Mesothelial cell of epicardium (in vitro differentiated cells): ENCODE measurements at places on chromosomes 1 and 21.

DNA sequence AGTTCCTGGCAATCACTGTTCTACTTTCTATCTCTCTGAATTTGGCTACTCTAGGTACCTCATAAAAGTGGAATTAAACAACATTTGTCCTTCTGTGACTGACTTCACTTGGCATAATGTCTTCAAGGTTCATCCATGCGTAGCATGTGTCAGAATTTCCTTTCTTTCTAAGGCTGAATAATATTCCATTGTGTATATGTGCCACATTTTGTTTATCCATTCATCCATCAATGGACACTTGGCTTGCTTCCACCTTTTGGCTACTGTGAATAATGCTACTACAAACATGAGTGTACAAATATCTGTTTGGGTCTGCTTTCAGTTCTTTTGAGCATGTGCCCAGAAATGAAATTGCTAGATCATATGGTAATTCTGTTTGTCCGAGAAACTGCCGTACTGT lies 14.7 kb downstream of the CACHD1 start:
- no peak for DNase-seq

- no peak for DNase-seq
Observed at GRCh38 chr1:28663871-28664470, 4.6 kb upstream of the GMEB1 start.

GRCh38 chr1:65412984-65413375 lies 7.5 kb upstream of the LEPR start:
- no peak for DNase-seq

- no peak for DNase-seq
Observed at GRCh38 chr21:29074007-29074376, 544 bp upstream of the CCT8 start.

DNA sequence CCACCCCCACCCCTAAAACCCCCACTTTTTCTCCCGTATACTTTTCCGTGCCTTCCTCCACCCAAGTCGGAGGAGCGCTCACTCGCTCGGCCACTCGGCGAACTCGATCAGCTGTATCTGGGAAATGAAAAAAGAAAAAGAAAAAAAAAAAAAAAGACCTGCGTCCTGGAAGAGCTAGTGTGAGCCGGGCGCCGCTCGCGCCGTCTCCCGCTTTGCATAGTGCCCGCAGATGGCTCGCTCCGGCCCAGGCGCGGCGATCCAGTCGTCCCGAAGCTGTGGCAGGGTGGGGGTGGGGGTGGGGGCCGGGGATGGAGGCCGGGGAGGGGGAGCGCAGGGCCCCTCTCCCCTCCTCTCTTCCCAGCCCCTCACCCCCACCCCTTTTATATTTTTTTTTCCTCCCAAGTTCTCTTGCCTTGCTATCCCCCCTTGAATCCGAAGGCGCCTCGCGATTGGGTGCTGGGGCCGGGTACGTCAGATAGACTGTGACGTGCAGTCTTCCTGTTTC lies 299 bp upstream of the PROX1 start:
- DNase-seq = peak; percentile 64

DNA sequence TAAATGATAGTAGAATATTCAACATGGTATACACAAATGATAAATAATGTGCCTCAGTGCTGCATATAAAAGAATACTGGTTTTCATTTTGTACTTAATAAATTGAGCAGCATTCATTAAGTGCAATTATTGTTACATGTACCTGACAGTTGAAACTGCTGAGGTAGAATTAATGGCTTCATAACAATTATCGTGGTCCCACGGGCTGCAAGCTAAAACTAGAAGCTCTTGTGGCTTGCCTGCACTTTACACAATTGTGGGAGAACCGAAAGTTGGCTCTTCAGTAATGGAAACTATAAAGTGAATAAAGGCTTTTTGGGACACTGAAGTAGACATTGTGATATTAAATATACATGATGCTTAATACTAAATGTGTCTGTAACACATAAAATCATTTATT lies 23.2 kb downstream of the INSL5 start:
- DNase-seq = no peak

DNA sequence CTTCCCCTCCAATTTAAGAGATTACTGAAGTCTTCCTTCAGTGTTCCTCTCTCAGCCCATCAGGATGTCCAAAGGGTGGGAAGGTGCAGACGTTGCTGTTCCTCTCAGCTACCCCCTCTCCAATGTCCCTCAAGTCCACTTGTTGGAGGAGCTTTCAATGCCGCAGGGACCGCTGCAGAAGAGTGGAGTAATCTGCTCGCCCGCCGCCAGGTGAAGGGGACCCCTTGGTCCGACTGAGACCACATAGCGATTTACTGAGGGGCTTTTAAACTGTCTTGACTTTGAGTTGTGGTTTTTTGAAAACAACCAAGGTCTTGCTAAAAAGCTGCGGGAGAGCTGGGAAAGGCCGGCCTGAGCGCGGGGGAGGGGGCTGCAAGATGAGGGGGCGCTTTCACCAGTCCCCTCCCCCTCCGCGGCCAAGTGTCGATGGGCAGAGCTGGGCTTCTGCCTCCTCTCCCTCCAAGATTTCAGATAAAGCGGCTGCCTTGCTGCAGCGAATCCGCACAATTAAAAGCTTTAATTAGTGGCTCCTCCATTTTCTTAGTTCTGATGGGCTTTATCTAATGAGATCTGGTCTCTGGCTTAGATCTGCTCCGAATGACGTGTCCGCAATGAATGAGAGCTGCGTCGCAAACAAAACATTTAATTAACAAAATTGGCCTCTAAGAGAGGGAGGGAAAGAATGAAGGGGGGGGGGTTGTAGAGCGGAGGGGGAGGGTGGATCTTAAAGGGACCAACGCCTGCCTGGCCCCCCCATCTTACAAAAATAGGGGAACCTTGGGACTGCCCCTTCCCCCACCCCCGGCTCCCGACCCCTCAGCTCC lies 5.9 kb downstream of the LMO4 start:
- no peak for DNase-seq

DNA sequence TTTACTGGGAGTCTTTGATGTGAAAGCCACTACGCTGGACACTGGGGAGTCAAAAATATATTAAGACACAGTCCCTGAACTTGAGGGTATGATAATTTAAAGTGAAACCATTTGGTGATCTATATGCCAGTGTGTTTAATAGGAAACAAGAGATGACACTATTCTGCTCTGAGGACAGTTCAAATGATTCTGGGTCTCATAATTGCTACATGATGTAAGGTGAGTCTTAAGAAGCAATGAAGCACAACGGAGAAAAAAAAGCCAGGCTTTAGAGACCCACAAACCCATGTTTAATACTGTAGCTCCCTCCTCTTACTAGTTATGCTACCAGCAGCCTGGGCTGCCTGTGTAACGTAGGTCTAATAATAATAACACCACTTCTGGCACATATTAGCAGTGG lies 14.2 kb upstream of the LRRC8D start:
- DNase-seq = no peak

DNA sequence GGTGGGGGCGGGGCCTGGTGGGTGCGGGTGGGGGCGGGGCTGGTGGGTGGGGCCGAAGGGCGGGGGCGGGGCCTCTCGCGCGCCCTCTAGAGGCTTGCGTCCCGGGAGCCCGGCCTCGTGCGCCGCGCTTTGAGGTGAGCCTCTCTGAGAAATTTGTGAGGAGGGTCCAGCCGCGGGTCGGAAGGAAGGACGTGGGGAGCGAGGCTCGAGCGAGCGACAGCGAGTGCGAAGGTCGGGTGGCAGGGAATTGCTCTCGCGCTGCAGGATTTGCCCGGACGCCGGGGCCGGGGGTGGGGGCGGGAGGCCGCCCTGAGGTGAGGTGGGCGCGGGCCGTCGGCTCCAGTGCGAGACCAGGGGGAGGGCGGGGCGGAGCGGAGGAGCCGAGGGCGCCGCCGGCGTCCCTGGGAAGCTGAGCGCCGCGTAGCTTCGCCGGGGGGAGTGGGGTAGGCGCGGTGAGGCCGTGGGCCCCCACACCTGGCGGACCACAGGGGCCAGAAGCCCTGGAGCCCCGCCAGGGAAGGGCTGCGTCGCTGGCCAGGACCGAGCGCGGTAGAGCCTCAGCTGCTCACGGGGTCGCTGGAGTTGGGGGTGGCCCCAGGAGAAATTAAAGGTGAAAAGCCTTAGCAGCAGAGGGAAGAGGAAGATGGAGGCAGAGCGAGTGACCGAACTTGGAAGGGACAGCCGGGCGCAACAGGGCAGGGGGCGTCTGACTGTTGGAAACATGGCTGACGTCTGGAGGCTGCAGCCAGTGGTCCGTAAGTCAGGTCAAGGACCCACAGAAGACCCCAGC lies 754 bp upstream of the LSS start:
- DNase-seq = peak; percentile 78

- DNase-seq = peak; percentile 35
Observed at GRCh38 chr1:115492019-115492595, 149.7 kb upstream of the VANGL1 start.

GRCh38 chr1:230507666-230508402 lies 81.7 kb upstream of the PGBD5 start:
- no peak for DNase-seq

DNA sequence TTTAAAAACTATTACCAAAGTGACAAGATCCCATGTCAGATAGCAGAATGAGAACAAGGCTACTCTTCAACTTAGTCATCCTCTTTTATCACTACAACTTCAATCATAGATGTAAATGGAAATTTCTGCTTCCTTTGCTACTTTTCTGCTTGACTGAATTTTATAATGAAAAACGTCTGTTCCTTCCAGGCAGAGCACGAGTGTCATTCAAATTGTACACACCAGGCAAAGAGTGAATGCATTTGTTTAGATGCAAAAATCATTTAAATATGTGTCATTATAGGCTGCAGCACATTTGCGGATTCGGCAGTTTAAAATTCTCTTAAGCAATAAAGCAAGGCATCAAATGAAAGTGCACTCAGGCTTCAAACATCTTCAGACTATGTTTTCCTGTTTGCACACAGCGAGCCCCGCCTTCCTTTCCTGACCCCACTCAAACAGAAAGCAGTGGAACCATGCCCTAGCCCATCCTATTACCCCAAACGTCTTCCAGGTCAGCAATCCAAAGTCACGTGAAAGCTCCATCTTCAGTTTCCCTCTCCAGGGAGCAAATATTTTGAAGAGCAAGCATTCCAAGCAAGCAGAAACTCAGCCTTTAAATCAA lies 99.6 kb downstream of the APP start:
- DNase-seq = no peak

DNA sequence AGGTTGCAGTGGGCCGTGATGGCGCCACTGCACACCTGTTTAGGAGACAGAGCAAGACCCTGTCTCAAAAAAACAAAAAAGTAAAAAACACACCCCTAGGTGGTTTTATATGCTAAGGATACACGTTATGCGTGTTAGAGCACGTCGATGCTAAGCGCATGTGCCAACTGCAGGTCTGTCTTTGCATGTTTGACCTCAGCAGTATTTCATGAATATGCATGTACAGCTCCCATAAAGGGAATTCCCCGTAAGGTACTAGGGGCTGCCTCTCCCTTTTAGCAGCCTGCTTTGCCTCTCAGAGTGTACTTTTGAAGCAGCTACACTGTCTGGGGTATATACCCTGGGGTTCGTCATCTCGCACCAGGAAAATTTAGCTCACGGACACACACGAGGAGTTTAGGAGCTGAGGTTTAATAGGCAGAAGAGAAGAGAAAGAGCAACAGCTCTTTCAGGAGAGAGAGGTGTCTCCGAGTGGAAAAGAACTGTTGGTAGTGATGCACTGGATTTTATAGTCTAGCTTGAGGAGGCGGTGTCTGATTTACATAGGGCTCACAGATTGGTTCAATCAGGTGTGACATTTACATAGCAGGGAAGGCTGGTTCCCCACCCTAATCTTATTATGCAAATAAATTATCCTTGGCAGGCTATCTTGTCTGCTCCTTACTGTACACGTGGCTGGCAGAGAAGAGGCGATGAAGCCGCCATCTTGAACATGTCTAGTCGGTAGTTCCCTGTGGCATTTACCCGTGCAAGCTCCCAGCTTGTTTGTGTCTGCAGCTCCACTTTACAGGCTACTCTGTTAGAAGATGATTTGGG lies 4.2 kb upstream of the OTUD3 start:
- DNase-seq = no peak

- no peak for DNase-seq
Observed at GRCh38 chr1:85202092-85202863, 1.5 kb upstream of the SYDE2 start.

DNA sequence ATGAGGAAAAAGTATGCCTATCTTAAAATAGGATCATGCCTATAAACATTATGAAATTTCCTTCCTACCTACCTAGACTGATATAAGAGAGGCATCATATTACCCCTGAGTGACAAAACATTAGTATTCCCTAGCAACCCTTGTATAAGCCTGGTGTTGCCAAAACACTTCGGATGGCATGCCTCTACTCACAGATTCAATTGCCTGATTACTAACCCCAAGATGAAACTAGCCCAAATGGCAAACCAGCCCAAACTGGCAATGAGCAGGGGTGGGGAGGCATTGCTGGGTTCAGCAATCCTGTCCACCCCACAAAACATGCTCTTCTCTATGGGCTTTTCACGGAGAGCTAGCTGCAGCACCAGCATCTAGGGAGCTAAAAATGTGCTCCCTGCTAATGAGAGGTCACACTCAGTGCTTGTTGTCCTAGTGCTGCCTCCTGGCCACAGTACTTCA lies 13.9 kb downstream of the PALMD start:
- DNase-seq = no peak

- DNase-seq = no peak
Observed at GRCh38 chr21:34298534-34299167, 65.2 kb upstream of the KCNE2 start.

- DNase-seq = no peak
Observed at GRCh38 chr21:36565540-36565939, 85.6 kb upstream of the CLDN14 start.

DNA sequence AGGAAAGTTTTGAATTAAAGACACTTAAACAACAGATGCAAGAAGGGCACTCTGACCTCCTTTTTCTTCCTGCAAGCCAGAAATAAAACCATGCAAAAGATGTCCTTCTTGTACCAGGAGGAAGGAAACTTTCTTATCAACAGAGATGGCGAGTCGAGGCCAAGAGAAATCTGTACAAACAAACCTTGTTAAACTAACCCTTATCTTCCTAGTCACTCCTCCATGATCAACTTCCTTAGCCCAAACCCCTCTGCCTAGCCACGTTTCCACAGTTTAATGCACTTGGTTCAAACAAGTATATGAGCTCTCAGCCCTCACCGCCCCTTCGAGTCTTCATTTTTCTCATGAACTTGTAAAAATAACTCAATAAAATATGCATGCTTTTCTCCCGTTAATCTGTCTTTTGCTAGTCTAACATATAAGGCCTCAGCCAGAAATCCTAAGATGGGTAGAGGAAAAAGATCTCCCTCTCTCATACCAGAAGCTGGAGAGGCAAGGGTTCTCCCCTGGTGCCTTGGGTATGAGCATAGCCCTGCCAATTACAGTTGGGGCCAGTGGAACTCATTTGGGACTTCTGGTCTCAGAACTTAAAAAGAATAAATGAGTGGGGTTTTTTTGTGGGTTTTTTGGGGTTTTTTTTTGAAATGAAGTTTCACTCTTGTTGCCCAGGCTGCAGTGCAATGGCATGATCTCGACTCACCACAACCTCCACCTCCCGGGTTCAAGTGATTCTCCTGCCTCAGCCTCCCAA lies 141.7 kb upstream of the SOD1 start:
- DNase-seq = no peak
